Breast epithelium (tissue), 4 donors: ENCODE measurements at places on chromosomes 2 and 18. TPM values are rescaled to one million over a fixed set of nuclear protein-coding genes. Genes with fewer than 3 reads are reported as not detected.

Gene TWIST2
- 200 TPM for total RNA-seq

Gene DSG3
- 21.0 TPM for total RNA-seq

Gene MZT2A
- 50.5 TPM for total RNA-seq

Gene FIGN
- 2.6 TPM for total RNA-seq

Gene MYOM1
- total RNA-seq, result 5.9 TPM

Gene CIB4
- total RNA-seq, result not detected

Gene OR6B2
- total RNA-seq, result not detected

Gene FAM110C
- 7.2 TPM for total RNA-seq

Gene SKOR2
- not detected for total RNA-seq

Gene LCT
- not detected for total RNA-seq

Gene ZBTB7C
- total RNA-seq, result 6.1 TPM

Gene NTSR2
- total RNA-seq, result not detected

Gene BAZ2B
- total RNA-seq, result 250 TPM

Gene PTPRM
- 140 TPM for total RNA-seq

Gene HK2
- total RNA-seq, result 9.8 TPM

Gene RNF125
- 7.2 TPM for total RNA-seq

Gene DNAH7
- 7.2 TPM for total RNA-seq

Gene KCNG2
- total RNA-seq, result 0.66 TPM

Gene CD302
- total RNA-seq, result 105 TPM
